ENCODE measurements at places on chromosomes 7 and 10.
A peak's percentile ranks its signal among the peaks of the same experiment; 100 is the strongest.

- H3K27ac ChIP-seq: no peak overlapping the region
- H3K4me3 ChIP-seq: no peak overlapping the region
- DNase-seq: no peak
These were observed 118.3 kb downstream of the KLF6 start for GRCh38 chr10:3666525-3667302.

- no peaks in the 10 kb centered on the region for H3K36me3 ChIP-seq
- no peak overlapping the region for H3K4me3 ChIP-seq
- no peaks in the 10 kb centered on the region for H3K4me1 ChIP-seq
- H3K27ac ChIP-seq: no peak overlapping the region
- DNase-seq: no peak
These were observed 1038.7 kb downstream of the SORCS3 start for GRCh38 chr10:105679781-105680180.

GRCh38 chr7:130909161-130909836 is 175.3 kb upstream of the KLF14 start:
- peak overlapping the region; percentile 99 for H3K4me3 ChIP-seq
- DNase-seq: no peak
- H3K27ac ChIP-seq: peak overlapping the region; percentile 100
- peaks cover 55% of the 10 kb centered on the region for H3K4me1 ChIP-seq
- no peaks in the 10 kb centered on the region for H3K27me3 ChIP-seq

GRCh38 chr7:151927011-151927410 is 29.2 kb upstream of the GALNTL5 start:
- H3K27ac ChIP-seq: no peak overlapping the region
- peaks cover 6% of the 10 kb centered on the region for H3K27me3 ChIP-seq
- no peak for DNase-seq
- H3K36me3 ChIP-seq: no peaks in the 10 kb centered on the region
- H3K4me1 ChIP-seq: no peaks in the 10 kb centered on the region
- no peak overlapping the region for H3K4me3 ChIP-seq

DNA sequence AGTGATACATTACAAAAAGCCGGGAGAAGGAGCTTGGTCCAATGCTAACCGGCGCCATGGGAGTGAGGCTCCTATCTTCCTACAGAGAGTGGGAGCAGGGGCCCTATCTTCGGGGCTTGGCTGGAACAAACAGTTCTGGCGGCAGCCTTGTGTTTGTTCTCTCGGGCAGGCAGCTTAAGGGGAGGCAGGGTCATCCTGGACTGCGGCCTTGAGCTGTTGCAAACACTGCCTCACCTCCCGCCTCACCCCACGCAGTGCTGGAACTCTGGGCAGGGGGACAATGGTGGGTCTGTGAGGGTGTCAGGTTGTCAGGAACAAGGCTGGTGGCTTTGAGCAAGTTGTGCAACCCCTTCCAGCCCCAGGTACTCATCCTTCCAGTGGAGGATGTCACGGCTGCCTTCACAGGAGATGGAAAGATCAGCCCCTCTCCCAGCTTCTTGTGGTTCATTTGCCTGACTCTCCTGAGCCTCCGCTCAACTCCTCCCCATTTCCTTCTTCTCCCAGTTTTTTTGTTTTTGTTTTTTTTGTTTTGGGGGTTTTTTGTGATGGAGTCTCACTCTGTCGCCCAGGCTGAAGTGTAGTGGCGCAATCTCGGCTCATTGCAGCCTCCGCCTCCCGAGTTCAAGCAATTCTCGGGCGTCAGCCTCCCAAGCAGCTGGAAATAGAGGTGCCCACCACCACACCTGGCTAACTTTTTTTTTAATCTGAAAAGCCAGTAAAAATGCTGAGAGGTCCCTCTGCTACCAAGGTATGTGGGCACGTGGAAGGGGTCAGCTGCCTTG is 57.4 kb downstream of the SPOCK2 start:
- no peak for DNase-seq
- peaks cover 14% of the 10 kb centered on the region for H3K4me1 ChIP-seq
- H3K27me3 ChIP-seq: no peaks in the 10 kb centered on the region
- H3K36me3 ChIP-seq: no peaks in the 10 kb centered on the region
- no peak overlapping the region for H3K27ac ChIP-seq
- H3K4me3 ChIP-seq: no peak overlapping the region

- no peak overlapping the region for H3K4me3 ChIP-seq
- no peaks in the 10 kb centered on the region for H3K27me3 ChIP-seq
- no peaks in the 10 kb centered on the region for H3K4me1 ChIP-seq
These were observed 330.3 kb downstream of the HGF start for GRCh38 chr7:81439591-81439990.

- H3K27me3 ChIP-seq: peaks cover 8% of the 10 kb centered on the region
- no peaks in the 10 kb centered on the region for H3K4me1 ChIP-seq
- no peak overlapping the region for H3K4me3 ChIP-seq
- H3K27ac ChIP-seq: no peak overlapping the region
These were observed 37.2 kb upstream of the TARP start for GRCh38 chr7:38310591-38311101.
